ENCODE measurements at places on chromosomes 3 and 15.

GRCh38 chr15:92226020-92226612 lies 167.6 kb upstream of the ST8SIA2 start:
- DNase-seq = no peak
- no peaks in the 10 kb centered on the region for H3K27me3 ChIP-seq
- no peaks in the 10 kb centered on the region for H3K36me3 ChIP-seq
- H3K27ac ChIP-seq = no peak overlapping the region
- H3K4me3 ChIP-seq = no peak overlapping the region
- no peaks in the 10 kb centered on the region for H3K4me1 ChIP-seq

DNA sequence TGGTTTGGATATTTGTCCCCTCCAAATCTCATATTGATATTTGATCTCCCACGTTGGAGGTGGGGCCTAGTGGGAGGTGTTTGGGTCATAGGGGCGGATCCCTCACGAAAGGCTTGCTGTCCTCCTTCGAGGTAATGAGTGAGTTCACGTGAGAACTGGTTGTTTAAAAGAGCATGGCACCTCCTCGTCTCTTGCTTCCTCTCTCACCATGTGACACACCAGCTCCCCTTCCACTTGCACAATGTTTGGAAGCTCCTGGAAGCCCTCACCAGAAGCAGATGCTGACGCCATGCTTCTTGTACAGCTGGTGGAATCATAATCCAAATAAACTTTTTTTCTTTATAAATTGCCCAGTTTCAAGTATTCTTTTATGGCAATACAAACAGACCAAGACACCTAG lies 38.6 kb downstream of the RFTN1 start:
- no peak for DNase-seq
- no peaks in the 10 kb centered on the region for H3K27me3 ChIP-seq
- H3K27ac ChIP-seq = no peak overlapping the region
- H3K36me3 ChIP-seq = peaks cover 96% of the 10 kb centered on the region
- H3K4me1 ChIP-seq = peaks cover 50% of the 10 kb centered on the region

DNA sequence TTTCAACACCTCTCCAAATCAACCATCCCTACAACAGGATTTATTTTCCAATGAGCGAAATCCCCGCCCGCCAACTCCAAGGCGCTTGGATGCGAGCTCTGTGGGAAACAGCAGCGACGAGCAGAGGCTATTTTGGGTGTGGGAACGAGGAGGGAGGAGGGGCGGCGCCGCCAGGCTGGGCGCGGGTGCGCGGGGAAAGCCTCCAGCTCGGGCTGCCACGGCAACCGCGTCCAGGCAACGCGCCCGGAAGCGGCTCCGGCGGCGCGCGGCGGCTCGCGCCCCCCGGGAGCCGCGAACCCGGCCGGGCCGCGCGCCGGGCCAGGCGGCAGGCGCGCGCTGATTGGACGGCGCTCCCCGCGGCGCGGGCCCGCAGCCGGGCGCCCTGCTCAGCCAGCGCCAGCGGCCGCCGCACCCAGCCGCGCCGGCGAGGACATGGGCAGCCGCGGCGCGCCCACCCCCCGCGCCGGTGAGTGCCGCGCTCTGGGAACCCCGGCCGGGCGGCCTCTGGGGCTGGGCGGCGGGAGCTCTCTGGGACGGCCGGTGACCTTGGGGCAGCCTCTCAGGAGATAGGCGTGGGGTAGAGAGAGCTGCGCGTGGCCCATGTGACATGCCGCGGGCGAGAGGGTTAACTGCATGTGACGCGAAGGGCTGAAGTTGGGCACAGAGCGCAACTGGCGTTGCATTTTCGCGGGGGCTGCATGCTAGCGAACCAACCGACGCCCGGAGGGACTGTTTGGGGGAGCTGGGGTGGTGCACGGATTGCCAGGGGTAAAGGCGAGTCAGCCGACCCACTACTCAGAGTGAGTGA lies at the start of gene FAM81A:
Gene FAM81A, plus strand, starts transcription at position 370 of the 808 bp plus-strand sequence. CDS start 20,441 bp downstream, outside the sequence.
- peaks cover 77% of the 10 kb centered on the region for H3K27me3 ChIP-seq
- no peaks in the 10 kb centered on the region for H3K36me3 ChIP-seq
- peak; percentile 48 for DNase-seq
- H3K4me1 ChIP-seq = peaks cover 15% of the 10 kb centered on the region
- no peak within 1 kb of the TSS for H3K27ac ChIP-seq

DNA sequence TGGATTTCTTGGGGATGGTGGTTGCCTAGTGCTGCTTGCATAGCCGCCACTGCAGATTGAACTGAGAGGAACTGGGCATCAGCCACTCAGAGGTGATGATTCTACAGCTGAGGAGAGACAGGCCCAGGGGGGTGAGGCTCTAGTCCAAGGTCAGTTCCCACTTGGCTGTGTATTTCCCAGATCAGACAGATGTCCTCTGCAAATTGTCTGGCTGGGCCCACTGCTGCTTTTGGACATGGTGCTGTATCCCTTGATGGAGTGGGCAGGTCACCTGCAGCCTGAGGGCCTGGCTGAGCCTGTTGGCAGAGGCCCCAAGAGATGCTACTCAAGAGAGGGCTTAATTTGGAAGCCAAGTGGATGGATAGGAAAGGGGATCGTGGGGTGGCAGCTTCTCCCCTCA lies 124.5 kb upstream of the CTDSPL start:
- H3K36me3 ChIP-seq = no peaks in the 10 kb centered on the region
- peaks cover 10% of the 10 kb centered on the region for H3K27me3 ChIP-seq
- no peak overlapping the region for H3K27ac ChIP-seq
- H3K4me3 ChIP-seq = no peak overlapping the region
- DNase-seq = no peak

DNA sequence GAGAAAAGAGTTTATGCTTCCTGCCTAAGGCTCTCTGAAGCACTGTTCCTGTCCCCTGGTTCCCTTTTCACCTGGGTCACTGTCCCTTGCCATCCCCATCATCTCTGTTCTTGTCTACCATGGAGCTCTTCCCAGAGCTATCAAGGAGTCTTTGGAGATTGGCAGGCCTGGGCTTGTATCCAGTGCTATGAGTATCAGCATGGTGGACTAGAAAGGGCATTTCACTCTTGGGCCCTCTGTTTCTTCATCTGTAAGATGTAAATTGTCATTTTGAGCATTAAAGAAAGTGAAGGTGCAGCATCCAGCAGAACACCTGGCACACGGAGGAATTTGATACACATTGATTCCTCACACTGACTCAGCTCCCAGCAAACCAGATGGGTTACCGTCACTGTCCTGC lies 388.2 kb downstream of the CACNA2D3 start:
- no peak overlapping the region for H3K27ac ChIP-seq
- DNase-seq = no peak
- no peaks in the 10 kb centered on the region for H3K27me3 ChIP-seq
- no peaks in the 10 kb centered on the region for H3K4me1 ChIP-seq
- no peak overlapping the region for H3K4me3 ChIP-seq

GRCh38 chr3:183252973-183253527 lies at the start of gene B3GNT5:
TSS of gene B3GNT5 (plus strand) at chr3:183253253. CDS start at chr3:183269799, 16,546 bp downstream.
- peak within 1 kb of the TSS; percentile 85 for H3K4me3 ChIP-seq
- H3K27ac ChIP-seq = peak within 1 kb of the TSS; percentile 76
- H3K4me1 ChIP-seq = peaks cover 23% of the 10 kb centered on the region
- DNase-seq = no peak

DNA sequence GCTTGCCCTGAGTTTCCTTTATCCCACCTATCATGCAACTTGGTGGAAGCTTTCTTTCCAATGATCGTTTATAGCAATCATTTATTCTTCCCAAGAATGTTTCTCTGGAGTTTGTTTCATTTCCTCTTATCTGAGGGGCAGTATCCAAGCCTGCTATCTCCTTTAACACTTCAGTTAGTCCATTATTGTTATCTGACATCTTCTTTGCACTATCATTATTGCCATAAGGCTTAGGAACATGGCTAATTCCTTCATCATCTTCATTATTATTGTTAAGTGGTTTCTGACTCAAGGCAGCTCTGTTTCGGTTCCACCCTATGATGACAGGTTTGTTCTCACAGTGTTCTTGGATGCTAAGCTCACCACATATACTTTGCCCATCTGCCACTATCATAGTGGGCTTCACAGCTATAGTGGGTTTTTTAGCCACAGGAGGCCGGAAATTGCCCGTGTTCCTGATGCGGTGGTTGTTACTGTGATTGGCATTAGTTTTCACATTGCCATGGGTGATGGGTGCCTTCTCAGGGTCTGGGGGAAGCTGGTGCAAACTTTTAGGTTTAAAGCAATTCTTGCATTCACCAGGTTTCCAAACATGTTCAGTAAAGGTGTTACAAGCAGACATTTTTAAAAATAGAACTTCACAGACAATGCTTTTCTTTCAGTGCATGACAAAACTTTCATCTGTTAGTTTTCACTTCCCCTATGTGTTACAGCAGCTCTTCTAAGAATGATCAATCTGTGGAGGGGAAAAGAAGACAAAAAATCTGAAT lies 110.6 kb upstream of the TSPAN3 start:
- DNase-seq = no peak
- H3K4me3 ChIP-seq = no peak overlapping the region
- H3K4me1 ChIP-seq = peaks cover 56% of the 10 kb centered on the region
- H3K27me3 ChIP-seq = no peaks in the 10 kb centered on the region
